ENCODE measurements at places on chromosomes 2 and 18. TPM values are rescaled to one million over a fixed set of nuclear protein-coding genes. Genes with fewer than 3 reads are reported as not detected.

DNA sequence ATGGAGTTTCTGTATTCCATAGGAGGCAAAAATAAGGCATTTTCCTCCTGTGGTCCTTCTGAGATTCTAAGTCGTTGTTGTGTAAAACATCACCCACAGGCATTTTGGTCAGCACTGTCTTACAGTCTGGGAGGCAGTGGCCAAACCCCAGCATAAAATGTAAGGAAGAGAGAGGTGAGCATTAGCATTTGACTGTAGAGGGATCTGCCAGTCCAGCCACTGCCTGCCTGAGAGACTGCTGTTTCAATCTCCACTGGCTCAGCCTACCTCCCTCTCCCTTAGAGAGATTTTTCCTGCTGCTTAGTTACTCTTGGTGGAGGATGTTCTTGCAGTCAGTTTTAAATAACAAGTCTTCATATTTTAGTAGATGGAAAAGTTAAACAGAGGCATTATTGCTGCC lies 77.0 kb downstream of the ARHGEF33 start:
- no peak for DNase-seq

GRCh38 chr18:59340817-59341216 lies 18.2 kb downstream of the LMAN1 start:
- no peak for DNase-seq

- DNase-seq, result no peak
Observed at GRCh38 chr2:75170889-75171288, 28.4 kb downstream of the TACR1 start.

DNA sequence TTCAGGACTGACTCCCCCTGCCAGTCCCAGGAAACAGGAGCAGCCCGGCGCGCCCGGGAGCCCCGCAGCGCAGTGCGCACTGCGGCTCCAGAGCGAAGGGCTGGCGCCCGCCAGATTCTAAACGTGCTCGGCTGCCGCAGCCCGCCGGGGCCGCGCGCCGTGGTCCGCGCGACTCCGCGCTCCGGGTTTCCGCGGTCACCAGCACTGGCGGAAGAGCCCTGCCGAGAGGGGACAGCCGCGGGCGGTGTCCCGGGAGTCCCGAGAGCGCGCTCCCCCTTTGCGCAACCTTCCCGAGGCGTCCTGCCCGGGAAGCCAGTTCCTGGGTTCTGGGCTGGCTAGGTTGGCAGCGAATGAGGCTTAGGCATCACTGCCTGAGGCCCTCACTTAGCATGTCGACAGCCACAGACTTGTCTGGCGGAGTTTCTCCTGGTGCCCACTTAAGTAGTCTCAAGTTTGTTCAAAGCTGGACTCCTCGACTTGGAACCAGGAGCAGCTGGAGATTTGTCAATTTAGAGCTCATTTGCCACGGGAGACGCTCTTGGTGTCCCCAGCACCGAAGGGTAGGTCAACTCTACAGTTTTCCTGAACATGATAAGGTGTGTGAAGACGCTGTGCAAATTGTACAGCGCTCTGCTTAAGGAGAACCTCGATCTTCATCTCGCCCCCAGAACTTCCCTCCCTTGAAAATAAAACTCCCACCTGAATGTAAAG lies 1.5 kb upstream of the VSNL1 start:
- no peak for DNase-seq

DNA sequence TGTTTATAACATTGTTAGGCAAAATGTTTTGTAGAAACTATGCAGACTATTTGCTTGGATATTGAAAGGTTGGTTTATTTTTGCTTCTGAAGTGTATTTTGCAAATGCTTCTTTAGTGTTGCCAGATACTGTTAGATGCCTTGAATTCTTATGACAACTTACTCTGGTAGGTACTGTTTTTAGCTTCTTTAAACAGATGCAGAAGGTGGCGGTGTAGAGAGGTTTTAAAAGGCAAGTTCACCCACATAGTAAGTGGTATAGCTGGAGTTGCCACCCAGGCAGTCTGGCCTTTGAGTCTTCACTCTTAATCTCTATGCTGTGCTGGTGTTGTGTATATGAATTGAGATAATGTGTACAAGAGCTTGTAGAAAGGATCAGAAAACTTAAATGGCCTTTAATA lies 3.6 kb downstream of the PCYOX1 start:
- DNase-seq, result no peak

DNA sequence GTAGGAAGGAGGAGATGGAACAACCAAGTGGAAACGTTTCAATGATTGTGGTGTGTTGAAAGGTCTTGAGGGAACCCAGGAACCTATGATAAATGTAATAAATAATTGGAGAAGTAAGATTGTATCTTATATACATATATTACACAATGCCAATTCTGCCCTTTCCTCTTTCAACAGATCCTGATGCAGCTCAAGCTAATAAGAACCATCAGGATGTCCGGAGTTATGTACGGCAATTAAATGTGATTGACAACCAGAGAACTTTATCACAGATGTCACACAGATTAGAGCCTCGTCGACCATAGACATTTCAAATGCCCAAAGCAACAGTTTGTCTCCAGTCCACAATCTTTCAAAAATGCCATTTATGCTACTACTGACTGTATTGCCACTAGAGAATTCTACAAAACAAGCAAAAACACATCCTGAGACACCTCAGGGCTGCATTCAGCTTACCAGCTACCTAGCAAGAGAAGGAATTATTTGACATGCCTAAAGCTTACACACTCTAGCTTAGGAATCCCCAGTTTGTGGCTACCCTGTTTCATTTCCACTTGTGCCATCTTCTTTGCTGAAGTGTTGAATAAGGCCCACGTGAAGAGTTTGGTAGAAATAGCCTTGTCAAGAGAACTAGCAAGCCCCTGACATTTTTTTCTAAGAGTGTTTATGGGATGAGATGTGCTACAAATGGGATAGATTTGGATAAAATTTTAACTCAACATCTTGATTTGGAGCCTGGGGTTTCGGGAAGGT lies 24.0 kb upstream of the MAP3K20 start:
- no peak for DNase-seq

DNA sequence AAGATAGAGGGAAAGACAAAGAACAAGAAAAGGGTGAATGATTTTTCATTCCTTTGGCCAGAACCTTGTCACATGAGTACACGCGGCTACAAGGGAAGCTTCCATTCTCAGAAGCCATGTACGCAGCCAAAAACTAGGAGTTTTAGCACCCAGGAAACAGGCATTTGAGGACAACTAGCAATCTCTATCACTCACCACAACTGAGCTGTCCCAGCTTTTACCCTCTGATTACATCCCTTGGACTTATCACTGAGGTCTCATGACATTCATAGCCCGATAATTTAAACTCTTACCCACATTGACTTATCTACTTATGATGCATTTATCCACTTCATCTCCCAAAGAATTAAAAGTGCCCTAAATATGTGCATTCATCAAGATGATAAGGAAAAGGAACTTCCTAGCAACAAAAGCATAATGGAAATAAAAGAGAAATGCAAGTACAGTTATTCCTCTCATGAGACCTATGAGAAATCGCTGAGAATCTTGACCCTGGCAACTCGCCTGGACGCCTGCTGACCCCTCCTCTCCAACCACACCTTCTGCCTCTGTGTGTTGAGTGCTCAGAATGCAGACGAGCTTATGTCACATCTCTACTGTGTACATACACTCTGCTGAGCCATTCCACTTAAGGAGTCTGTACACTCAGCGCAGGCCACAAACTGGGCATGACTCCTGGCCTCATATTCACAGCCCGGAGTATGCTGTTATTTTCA lies 28.7 kb upstream of the MFSD6 start:
- DNase-seq, result no peak

- no peak for DNase-seq
Observed at GRCh38 chr2:146147448-146148012, 1627.6 kb upstream of the ZEB2 start.

GRCh38 chr2:206415618-206416243 lies 27.6 kb upstream of the ADAM23 start:
- DNase-seq, result no peak

GRCh38 chr2:52429171-52429570 lies 1338.4 kb upstream of the CHAC2 start:
- no peak for DNase-seq

DNA sequence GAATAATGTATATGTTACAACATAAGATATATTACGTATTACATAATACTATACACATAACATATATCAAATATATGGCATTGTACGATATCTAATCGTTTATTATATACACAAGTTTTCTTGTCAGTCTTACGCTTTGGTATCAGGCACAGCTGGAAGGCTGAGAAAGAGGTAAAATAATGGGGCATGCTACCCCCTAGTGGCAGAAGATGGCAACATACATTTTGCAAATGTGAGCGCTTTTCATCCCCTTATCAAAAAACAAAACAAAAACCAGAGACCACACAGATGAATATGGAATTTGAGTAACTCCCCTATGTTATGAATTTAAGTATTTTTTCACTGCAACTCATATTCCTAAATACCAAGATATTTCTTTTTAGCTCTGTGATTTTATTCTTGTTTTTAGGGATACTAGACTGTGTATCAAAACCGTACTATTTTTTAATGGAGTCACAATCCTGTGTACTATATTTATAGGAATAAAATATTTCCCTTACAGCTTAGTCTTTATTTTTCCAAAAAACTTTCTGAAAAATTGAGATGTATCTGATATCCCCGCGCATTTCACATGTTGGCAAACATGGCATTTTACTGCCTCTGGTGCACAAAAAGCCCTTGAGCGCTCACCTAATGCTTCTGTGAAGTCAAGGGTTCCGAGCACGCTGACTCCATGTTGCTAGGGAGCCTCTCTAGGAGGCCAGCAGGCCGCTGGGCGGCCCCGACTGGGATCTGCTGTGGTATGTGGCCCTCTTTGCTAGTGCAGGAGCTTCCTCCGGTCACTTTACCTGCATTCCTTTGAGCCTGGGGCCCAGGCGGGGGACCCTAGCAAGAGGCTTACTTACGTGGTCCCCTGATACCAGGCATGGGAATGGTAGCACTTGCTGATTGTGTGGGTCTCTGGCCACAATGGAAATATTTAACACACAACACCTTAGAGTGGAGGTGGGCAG lies 62.5 kb downstream of the SLC4A3 start:
- DNase-seq, result peak; percentile 67

DNA sequence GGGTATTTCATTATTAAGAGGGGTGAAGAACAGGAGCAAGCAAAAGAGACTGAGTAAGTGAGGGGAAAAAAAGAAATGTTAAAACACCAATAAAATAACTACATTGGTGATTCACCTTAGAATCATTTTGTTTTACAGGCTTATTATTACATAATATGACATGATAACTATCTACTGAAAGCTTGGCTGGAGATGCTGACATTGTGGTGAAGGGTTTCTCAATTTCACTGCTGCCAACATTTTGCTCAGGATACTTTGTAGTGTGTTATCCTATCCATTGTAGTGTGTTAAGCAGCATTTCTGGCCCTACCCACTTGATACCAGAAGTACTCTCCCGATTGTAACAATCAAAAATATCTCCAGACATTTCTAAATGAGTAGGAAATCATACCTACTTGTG lies 1564.6 kb upstream of the NXPH2 start:
- DNase-seq, result no peak

GRCh38 chr2:100733391-100734187 lies 86.3 kb upstream of the NPAS2 start:
- no peak for DNase-seq

- no peak for DNase-seq
Observed at GRCh38 chr2:187075199-187075635, 226.2 kb upstream of the ZSWIM2 start.

- DNase-seq, result no peak
Observed at GRCh38 chr2:110717734-110718133, 14.6 kb upstream of the ACOXL start.

GRCh38 chr2:53867773-53868172 lies 8.0 kb upstream of the GPR75 start:
- DNase-seq, result no peak

DNA sequence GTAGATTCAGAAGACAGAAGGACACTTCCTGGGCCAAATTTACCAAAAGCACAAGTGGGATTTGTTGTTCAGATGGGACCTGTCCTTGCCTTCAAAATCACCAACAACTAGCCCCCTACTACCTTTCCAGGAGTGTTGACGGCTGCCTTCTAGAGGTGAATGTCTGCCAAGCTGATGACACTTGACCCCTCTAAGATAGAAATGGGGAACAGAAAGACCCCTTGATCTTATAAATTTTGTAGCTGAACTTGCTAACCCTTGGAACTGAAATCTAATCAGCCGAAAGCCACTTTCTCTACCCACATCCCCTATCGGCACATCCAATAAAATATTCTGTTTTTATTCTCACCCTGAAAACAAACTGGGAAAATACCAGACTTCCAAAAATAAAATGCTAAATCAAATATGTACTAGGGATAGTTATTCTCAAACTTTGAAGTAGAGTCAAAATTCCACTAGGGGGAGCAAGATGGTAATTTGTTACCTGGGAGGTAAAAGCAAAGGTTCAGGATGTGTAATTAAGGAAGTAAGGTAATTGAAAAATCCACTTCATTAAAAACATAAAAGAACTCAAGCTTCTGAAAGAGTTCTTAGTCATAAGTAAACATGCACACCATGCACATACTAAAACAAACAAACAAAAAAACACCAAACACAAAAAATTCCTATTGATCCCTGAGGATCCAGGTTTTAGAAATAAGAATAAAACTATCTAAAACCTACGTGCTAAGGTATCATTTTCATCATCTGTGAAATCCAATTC lies 119.2 kb downstream of the ANKRD44 start:
- DNase-seq, result no peak

DNA sequence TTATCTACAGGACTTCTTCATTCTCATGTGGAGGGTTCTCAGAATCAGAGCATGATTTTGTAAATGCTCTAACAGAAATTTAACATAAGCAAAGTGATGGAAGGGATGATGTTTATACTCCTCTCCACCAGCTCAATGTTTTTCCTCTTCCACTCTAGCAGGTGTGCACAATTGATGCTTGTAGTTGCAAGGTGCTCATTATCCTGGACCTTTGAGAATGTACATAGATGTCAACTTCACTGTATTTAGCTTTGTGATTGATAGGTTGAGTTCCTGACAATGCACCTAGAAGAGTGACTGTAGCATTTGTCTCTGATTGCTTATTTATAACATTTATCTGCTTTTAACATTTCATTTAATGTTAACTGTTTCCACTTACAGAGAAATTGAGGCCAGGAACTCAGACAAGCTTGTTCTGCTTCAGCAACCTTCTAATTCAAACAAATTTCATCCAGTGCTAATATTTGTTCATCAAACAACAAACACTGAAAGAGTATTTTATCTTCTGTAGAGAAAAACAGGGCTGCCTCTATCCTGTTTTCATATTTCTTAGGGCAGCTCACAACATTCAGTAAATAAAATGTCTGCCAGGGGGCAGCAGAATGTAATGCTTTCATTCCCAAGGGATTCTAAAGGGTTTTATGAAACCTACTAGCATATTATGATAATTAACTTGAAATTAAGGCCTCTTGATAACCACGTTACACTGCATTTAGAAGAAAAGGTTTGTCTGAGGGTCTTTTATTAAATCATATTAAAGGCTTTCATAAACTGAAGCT lies 127.9 kb upstream of the NOL4 start:
- no peak for DNase-seq

GRCh38 chr18:59616501-59616900 lies 80.7 kb downstream of the CCBE1 start:
- DNase-seq, result no peak

EFR3B gene
- total RNA-seq, result 0.05 TPM

MAPK4 gene
- not detected for total RNA-seq

GRHL1 gene
- total RNA-seq, result 0.55 TPM

MC4R gene
- not detected for total RNA-seq

FAHD2A gene
- 29.2 TPM for total RNA-seq
